ENCODE measurements at places on chromosomes 1 and 21.

DNA sequence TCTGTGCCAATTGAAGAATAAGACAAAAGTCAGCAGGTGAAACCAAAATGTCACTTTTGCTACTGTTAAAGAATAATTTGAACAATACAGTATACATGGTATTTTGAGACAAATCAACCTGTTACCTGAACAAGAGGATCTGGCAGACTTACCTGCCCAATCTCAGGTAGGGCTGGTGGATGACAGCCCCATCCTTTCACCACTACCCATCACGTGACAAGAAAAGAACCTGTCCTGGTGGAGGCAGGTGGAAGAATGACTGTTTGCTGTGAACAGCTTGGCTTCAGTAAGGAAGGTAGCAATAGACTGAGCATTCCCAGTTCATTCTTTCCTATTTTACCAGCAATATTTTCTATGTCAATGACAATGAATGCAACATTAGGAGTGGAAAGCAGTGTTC is 349.6 kb downstream of the GPATCH2 start:
- no peak for DNase-seq
- no peaks in the 10 kb centered on the region for H3K4me1 ChIP-seq
- H3K36me3 ChIP-seq: no peaks in the 10 kb centered on the region
- H3K27ac ChIP-seq: no peak overlapping the region
- no peak overlapping the region for H3K4me3 ChIP-seq

- no peak overlapping the region for H3K4me3 ChIP-seq
- peak; percentile 27 for DNase-seq
- H3K4me1 ChIP-seq: no peaks in the 10 kb centered on the region
- H3K36me3 ChIP-seq: no peaks in the 10 kb centered on the region
- H3K27me3 ChIP-seq: no peaks in the 10 kb centered on the region
Observed at GRCh38 chr1:86409416-86410021, 13.4 kb upstream of the ODF2L start.

DNA sequence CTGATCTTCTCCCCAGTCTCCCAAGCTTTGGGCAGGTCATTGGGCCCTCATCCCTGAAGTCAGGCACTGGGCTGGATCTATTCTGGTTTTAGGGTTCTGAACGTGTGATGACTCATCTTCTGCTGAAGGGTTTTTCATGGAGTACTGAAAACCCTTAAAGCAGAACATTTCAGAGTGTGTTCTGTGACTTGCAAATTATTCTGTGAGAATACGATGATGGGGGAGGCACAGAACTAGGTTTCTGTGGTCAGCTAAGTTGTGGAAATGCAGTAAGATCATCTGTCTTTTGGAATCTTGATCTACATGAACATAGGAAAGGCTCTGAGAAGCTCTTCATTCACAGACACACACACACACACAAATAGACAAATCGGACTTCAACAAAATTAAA is 46.2 kb downstream of the NAV1 start:
- no peak overlapping the region for H3K4me3 ChIP-seq
- no peak for DNase-seq
- peak overlapping the region; percentile 71 for H3K27ac ChIP-seq

DNA sequence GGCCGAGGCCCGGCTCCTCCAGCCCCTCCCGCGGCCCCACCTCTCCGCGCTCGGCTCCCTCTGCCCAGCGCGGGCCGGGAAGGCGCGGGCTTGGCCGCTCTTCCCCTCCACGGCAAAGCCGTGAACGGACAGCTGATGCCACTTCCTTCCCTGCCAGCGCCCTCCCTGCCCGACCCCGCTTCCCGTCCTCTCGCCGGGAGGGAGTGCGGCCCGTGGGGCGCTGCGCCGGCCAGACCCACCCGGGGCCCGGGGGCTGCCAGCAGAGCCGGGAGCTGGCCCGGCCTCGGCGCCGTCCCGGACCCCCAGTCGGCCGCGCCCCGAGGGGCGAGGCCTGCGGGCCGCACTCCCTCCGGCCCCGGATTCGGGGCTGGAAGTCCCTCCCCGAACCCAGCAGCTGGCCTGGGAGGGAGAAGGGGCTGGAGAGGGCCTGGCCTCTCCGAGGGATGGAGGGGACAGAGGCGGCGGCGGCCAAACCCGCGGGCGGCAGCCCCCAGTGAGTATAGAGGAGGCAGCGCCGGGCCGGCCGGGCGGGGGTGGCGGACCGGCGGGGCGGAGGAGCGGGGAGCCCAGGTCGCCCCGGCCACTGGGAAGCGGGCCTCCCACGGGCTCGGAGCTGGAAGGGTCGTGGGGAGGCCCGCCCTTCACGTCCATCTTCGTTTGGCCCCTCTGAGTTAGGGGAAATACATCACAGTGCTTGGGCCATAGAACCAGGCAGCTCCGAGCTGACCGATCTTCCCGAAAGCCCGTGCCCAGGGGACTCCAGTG is at the start of gene KIAA1614:
KIAA1614 (plus strand) TSS at position 97 of the 765 bp plus-strand sequence; CDS start at position 444, 347 bp downstream.
- H3K36me3 ChIP-seq: no peaks in the 10 kb centered on the region

DNA sequence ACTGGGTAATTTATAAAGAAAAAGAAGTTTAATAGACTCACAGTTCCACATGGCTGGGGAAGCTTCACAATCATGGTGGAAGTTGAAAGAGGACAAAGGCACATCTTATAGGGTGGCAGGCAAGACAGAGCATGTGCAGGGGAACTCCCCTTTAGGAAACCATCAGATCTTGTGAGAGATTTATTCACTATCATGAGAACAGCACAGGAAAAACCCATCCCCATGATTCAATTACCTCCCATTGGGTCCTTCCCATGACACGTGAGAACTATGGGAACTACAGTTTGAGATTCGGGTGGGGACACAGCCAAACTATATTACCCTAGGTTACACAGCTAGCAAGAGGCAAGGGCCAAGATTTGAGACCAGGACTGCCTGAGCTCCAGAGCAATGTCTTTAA is 30.4 kb upstream of the SOX13 start:
- no peak for DNase-seq
- H3K4me3 ChIP-seq: no peak overlapping the region
- H3K27ac ChIP-seq: no peak overlapping the region
- no peaks in the 10 kb centered on the region for H3K27me3 ChIP-seq
- H3K4me1 ChIP-seq: no peaks in the 10 kb centered on the region
- no peaks in the 10 kb centered on the region for H3K36me3 ChIP-seq

- H3K4me1 ChIP-seq: no peaks in the 10 kb centered on the region
- DNase-seq: no peak
- no peak overlapping the region for H3K27ac ChIP-seq
- H3K27me3 ChIP-seq: no peaks in the 10 kb centered on the region
- no peak overlapping the region for H3K4me3 ChIP-seq
- no peaks in the 10 kb centered on the region for H3K36me3 ChIP-seq
Observed at GRCh38 chr1:66317248-66317515, 216.8 kb upstream of the SGIP1 start.

- H3K36me3 ChIP-seq: no peaks in the 10 kb centered on the region
- no peak overlapping the region for H3K27ac ChIP-seq
- no peak for DNase-seq
- H3K27me3 ChIP-seq: no peaks in the 10 kb centered on the region
Observed at GRCh38 chr1:51752073-51752948, 126.2 kb downstream of the NRDC start.

DNA sequence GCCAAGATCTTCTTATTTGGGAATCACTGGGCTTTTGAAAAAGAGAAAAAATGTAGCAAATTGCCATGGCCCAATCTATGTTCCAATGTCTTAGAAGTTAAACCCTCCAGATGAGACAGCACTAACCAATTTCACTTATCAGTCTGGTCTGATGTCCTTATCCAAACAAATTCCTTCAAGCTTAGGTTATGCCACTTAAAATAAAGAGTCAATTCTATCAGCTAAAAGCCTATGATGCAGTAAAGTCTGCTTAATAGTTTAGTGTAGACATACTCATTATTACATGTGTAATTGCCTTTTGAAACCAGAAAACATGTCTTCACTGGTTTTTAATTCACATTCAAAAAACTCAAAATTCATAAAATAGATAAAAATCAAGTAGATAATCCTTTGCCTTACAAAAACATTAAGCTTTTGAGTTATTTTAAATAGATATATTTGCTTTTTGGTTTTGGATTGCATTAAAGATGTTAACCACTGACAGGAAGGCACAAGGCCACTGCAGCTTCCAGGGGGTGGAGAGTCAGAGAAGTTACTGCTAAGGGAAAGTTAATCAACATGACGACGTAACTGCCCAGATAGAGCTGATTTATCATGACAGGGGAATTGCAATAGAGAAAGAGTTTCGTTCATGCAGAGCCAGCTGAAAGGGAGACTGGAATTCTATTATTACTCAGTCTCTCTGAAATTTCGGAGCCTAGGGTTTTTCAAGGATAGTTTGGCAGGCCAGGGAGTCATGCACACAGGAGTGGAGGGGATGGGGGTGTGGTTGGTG is 106.1 kb downstream of the MAP3K21 start:
- H3K4me3 ChIP-seq: no peak overlapping the region
- no peak for DNase-seq
- no peaks in the 10 kb centered on the region for H3K36me3 ChIP-seq
- peaks cover 7% of the 10 kb centered on the region for H3K4me1 ChIP-seq
- H3K27me3 ChIP-seq: no peaks in the 10 kb centered on the region
- H3K27ac ChIP-seq: peak overlapping the region; percentile 11

DNA sequence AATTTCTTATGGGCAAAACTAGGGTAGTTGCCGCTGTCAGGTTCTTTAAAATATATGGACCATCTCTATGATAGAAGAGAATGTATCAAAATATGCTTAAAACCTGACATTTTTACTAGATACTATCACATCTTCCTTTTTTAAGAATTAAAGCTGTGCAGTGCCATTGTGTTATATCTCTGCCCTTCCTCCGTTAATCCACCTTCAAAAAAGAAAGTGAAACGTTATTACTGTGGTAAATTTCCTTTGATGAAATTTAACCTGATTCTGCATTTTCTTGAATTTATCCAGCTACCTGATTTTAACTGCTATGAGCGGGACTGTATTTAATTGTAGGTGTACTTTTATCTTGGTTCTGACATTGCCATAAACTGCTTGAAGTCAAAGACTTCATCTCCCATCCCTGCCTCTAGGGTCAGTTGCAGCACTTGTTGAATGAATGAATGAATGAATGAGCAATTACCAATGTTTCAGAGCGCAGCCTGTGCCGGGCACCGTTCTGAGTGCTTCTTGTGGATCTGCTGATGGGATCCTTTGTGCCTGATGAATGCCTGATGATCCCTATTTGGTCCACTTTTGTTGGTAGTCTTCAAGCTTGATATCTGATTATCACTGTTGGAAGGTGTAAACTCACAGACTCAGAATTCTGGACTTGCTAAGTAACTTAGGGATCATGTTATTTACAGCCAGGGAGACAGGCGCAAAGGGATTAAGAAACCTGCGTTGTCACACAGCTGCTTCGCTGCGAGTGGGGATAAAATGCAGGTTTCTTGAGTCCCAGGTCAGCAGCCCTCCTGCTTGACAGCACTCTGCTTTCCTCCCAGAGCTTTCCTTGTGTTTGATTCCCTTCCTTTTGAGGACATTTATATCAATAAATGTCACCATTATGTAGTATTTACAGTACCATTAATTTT is 30.1 kb downstream of the SMYD2 start:
- no peak for DNase-seq
- no peak overlapping the region for H3K27ac ChIP-seq
- no peaks in the 10 kb centered on the region for H3K4me1 ChIP-seq
- no peak overlapping the region for H3K4me3 ChIP-seq
- H3K27me3 ChIP-seq: no peaks in the 10 kb centered on the region
- no peaks in the 10 kb centered on the region for H3K36me3 ChIP-seq

GRCh38 chr1:233081735-233082134 is 131.3 kb downstream of the NTPCR start:
- DNase-seq: no peak
- H3K36me3 ChIP-seq: no peaks in the 10 kb centered on the region
- H3K4me1 ChIP-seq: peaks cover 15% of the 10 kb centered on the region
- no peak overlapping the region for H3K27ac ChIP-seq
- H3K4me3 ChIP-seq: no peak overlapping the region
- H3K27me3 ChIP-seq: no peaks in the 10 kb centered on the region

DNA sequence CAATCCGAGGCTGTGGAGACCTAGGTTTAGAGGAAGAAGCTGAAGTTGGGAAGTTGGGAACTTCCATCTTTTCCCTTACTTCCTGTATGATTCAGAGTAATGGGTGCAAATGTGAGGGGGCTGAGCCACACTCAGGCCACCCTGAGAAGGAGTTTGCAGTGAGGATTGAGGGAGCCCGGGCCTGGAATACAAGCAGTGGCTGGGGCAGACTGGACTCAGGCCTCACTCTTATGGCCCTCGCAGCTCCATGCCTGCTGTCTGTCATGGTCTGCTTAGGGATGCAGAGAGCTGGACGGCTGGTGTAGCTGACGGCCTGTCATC is 73.7 kb upstream of the RAB4A start:
- no peak overlapping the region for H3K4me3 ChIP-seq
- no peak overlapping the region for H3K27ac ChIP-seq
- DNase-seq: no peak
- peaks cover 12% of the 10 kb centered on the region for H3K4me1 ChIP-seq

DNA sequence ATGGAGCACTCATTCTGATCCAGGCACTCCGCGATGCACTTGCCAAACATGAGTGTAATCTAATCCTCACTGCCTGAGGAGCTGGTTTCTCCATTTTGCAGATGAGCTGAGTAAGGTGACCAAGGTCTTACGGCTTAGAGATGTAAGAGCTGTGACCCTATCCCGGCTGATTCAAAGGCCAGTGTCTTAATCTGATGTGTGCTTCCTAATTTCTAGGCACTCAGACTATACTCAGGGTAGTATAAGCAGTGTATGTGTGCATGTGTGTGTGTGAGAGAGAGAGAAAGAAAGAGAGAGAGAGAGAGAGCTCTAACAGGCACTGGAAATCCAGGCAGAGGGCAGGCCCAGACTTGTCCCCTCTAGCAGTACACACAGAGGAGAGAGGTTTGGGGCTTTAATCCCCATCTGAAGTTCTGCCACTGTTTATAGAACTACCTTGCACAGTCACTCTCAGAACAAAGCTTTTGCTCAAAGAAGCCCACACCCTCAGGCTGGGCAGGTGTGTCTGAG is 188.2 kb downstream of the ZBTB18 start:
- H3K4me1 ChIP-seq: no peaks in the 10 kb centered on the region
- no peaks in the 10 kb centered on the region for H3K36me3 ChIP-seq
- no peak overlapping the region for H3K27ac ChIP-seq
- no peaks in the 10 kb centered on the region for H3K27me3 ChIP-seq
- DNase-seq: no peak

GRCh38 chr1:3504822-3505153 is 50.3 kb downstream of the ARHGEF16 start:
- H3K27me3 ChIP-seq: no peaks in the 10 kb centered on the region
- H3K27ac ChIP-seq: no peak overlapping the region
- H3K36me3 ChIP-seq: no peaks in the 10 kb centered on the region
- no peaks in the 10 kb centered on the region for H3K4me1 ChIP-seq
